D721Med (cell line): ENCODE measurements at places on chromosomes 3 and 15.

- DNase-seq, result no peak
Measured at GRCh38 chr3:15081960-15082664, 16.8 kb downstream of the RBSN start.

DNA sequence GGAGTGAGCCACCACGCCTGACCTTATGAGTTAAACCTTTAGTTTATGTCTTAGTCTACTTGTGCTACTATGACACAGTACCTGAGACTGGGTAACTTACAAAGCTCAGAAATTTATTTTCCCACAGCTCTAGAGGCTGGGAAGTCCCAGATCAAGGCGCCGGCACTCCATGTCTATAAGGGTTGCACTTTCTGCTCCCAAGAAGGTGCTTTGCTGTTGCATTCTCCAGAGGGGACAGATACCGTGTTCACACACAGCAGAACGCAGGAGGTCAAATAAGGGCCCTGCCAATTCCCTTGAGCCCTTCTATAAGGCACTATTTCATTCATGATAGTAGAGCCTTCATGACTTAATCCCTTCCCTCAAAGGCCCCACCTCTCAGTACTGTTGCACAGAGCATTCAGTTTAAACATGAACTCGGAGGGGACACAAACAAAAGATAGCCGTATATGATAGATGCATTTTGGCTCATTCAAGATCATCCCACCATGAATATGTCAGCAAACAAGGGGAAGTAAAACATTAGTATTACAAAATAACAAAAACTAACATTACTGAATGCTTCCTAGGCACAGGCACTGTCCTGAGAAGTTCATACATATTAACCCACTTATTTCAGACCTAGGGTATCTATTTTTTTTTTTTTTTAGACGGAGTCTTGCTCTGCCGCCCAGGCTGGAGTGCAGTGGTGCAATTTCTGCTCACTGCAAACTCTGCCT lies 26.5 kb downstream of the PLA1A start:
- DNase-seq, result no peak

GRCh38 chr3:160478338-160478737 lies 28.8 kb upstream of the TRIM59 start:
- DNase-seq, result no peak

- DNase-seq, result no peak
Measured at GRCh38 chr3:29853841-29854397, 573.0 kb downstream of the RBMS3 start.

DNA sequence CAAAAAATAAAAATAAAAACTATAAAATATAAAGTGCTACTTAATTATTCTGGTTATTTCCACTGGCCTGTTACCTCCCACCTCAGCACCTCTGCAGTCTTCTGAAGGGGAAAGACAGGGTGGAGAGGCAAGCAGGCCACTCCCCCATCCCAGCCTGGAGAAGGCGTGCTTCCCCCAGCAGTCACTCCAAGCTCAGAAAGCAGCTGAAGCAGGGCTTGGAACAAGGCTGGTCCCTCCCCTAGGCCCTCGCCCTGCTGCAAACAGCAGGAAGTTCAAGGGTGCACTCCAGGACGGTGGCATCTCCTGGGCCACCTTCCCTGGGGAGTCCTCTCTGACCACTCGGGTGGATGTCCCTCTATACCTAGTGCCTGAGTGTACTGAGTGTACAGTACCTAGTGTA lies 21.4 kb downstream of the CACNA2D2 start:
- no peak for DNase-seq

DNA sequence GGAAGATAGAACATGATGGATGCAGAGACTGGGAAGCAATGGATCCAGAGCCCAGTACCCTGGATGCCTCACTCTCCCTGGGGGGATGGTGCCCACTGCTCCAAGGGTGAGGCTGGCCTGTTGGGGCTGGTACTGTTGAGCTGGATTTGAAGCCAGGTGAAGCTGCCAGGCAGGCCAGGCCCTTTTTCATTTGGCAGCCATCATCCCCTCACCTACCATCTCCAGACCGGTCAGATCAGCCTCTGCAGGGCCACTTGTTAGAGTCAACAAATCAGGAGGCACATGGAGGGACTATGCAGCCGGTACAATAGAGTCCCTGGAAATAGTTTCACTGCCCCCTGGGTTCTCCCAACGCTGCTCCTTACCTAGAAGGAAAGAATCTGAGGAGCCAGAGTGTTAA lies 5.9 kb downstream of the MAPKAPK3 start:
- no peak for DNase-seq

- DNase-seq, result peak; percentile 40
Measured at GRCh38 chr15:91853511-91853947, at the start of gene SLCO3A1. TSS of gene SLCO3A1 (plus strand) at chr15:91853708.

- no peak for DNase-seq
Measured at GRCh38 chr3:195440379-195440778, 2.4 kb downstream of the ACAP2 start.

- DNase-seq, result no peak
Measured at GRCh38 chr3:32239307-32240158, 1.1 kb downstream of the CMTM8 start.

DNA sequence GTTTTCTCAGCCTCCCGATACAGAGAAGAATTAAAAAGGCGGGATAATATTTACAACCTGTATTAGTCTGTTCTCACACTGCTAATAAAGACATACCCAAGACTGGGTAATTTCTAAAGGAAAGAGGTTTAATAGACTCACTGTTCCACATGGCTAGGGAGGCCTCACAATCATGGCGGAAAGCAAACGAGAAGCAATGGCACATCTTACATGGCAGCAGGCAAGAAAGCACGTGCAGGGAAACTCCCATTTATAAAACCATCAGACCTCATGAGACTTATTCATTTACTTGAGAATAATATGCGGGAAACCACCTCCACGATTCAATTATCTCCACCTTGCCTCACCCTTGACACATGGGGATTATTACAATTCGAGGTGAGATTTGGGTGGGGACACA lies 27.5 kb upstream of the RPL39L start:
- no peak for DNase-seq

- DNase-seq, result no peak
Measured at GRCh38 chr3:901953-902778, 190.7 kb upstream of the CNTN6 start.

- no peak for DNase-seq
Measured at GRCh38 chr3:63278171-63279004, at the start of gene SYNPR. TSS of gene SYNPR (plus strand) at chr3:63278308.

- no peak for DNase-seq
Measured at GRCh38 chr15:70100474-70101341, 3.0 kb upstream of the TLE3 start.

GRCh38 chr3:187490366-187490765 lies 122.2 kb downstream of the RTP4 start:
- DNase-seq, result no peak

- DNase-seq, result no peak
Measured at GRCh38 chr15:99413955-99414754, 151.6 kb upstream of the MEF2A start.

- no peak for DNase-seq
Measured at GRCh38 chr3:71956069-71956340, 171.1 kb upstream of the PROK2 start.

DNA sequence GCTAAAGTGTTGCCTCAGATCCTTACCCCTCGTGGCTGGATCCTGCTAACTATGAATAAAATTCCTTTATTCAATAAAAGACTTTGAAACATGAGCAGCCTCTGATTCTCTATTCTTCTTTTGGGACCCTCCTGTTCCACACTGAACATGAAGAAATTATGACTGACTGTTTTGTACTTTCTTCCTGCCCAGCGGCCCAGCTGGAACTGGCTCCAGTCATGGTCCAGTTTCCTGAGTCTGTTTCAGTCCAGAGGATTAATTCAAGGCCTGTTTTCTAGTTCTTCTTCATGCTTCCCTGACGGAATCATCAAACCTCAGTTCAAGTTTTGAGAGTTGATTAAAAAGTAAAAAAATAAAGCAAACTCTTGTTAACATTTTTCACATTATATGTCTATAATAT lies 52.6 kb upstream of the CP start:
- no peak for DNase-seq

DNA sequence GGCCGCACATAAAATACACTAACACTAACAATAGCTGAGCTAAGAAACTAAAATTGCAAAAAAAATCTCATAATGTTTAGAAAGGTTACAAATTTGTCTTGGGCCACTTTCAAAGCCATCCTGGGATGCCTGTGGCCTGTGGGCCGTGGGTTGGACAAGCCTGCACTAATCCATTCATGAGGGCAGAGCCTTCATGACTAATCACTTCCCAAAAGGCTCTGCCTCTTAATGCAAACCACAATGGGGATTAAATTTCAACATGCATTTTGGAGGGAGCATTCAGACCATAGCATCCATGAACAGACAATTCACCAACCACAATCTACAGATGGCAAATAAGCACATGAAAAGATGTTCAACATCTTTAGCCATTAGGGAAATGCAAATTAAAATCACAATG lies 128.2 kb downstream of the SUCLG2 start:
- no peak for DNase-seq

DNA sequence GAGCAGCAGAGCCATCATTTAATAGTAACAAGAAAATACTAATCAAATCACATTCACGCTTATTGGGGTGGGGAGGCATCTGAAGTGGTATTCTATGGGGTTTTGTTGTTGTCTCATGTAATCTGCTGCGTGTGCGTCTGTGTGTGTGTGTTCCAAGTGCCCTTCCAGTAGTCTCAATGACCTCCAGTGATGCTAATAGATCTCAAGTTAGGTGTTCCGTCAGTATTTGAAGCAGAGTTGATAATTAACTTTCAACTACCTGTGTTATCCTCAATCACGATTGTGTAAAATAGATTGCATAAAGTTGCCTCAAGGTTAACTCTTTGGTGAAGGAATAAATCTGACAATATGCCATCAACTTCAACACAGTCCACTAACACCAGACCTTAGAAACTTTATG lies 375.0 kb downstream of the MECOM start:
- DNase-seq, result no peak
